ENCODE measurements at places on chromosomes 5 and 9. TPM values are rescaled to one million over a fixed set of nuclear protein-coding genes. Genes with fewer than 3 reads are reported as not detected.

Gene TSLP
- total RNA-seq = 1.8 TPM

DNA sequence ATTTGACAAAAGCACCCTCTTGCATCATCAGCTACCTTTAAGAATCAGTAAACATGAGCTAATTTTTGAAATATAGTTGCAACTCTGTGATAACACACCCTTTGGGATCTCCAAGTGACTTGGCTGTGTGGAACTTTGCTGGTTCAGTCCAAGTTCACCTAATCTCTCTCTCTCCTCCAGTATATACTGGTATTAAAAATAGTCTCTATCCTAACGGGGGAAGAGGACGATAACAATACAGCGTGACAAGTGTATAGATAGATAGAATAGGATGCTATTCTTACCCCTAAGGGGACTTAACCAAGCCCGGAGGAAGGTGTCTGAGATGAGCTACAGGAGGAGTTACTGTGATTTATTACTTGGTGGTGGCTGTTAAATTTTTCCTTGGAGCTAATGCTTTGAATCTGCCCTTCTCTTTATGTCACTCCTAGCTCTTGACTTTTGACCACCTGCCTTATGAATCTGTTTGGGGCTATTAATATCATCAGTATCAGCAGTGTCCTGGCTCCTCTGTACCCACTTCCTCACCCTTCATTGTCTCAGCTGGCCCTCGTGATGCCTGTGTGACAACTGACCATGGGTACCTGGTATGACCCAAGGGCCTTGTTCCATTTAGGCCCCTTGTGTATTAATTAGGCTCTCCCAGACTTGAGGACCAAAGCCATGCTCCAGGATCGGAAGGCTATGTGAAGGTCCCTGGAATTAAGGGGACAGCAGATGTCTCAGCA is 223.9 kb downstream of the SREK1 start:
- DNase-seq = no peak

Gene GABRA6
- total RNA-seq = not detected

- DNase-seq = no peak
Measured at GRCh38 chr5:10384483-10384882, 31.0 kb downstream of the MARCHF6 start.

Gene SEMA6A
- total RNA-seq = 25.1 TPM

Gene SLC34A1
- not detected for total RNA-seq

Gene PLPP7
- total RNA-seq = 14.4 TPM

- DNase-seq = no peak
Measured at GRCh38 chr5:16615741-16616535, 859 bp downstream of the RETREG1 start.

Gene TMEM252
- not detected for total RNA-seq

GRCh38 chr9:16708656-16709435 is 161.6 kb downstream of the BNC2 start:
- DNase-seq = no peak

- DNase-seq = no peak
Measured at GRCh38 chr5:178327931-178328711, 95.5 kb upstream of the PHYKPL start.
